T-helper 2 cell (primary cell): ENCODE measurements at places on chromosomes 13 and 19.

DNA sequence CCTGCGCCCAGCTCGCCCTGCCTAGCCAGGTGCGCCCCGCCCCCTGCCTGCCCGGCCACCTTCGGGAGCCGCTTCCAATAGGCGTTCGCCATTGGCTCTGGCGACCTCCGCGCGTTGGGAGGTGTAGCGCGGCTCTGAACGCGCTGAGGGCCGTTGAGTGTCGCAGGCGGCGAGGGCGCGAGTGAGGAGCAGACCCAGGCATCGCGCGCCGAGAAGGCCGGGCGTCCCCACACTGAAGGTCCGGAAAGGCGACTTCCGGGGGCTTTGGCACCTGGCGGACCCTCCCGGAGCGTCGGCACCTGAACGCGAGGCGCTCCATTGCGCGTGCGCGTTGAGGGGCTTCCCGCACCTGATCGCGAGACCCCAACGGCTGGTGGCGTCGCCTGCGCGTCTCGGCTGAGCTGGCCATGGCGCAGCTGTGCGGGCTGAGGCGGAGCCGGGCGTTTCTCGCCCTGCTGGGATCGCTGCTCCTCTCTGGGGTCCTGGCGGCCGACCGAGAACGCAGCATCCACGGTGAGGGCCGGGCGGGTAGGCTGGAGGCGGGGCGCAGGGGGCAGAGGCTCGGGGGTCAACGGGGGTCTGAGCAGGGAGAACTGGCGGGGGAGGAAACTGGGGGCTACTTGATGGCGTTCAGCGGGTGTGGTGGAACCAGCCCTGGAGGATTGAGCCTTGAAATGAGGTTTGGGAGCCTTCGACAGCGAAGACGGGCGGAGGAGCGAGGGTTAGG lies at the start of gene SPINT2:
Gene SPINT2, plus strand, starts transcription at position 88 of the 727 bp plus-strand sequence. Its CDS starts 320 bp downstream, at position 408.
- no peak for DNase-seq

DNA sequence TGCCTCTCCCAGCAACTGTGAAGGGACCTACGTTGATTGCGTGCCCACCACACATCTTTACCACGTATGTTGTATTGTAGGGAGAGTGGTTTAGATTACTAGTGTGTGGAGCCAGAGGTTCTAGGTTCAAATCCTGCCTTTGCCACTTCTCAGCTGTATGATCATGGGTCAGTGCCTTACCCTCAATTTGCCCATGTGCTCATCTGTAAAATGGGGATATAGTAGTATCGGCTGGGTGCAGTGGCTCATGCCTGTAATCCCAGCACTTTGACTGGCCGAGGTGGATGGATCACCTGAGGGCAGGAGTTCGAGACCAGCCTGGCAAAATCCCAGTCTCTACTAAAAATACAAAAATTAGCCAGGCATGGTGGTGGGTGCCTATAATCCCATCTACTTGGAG lies 578 bp upstream of the LGALS4 start:
- DNase-seq, result no peak

DNA sequence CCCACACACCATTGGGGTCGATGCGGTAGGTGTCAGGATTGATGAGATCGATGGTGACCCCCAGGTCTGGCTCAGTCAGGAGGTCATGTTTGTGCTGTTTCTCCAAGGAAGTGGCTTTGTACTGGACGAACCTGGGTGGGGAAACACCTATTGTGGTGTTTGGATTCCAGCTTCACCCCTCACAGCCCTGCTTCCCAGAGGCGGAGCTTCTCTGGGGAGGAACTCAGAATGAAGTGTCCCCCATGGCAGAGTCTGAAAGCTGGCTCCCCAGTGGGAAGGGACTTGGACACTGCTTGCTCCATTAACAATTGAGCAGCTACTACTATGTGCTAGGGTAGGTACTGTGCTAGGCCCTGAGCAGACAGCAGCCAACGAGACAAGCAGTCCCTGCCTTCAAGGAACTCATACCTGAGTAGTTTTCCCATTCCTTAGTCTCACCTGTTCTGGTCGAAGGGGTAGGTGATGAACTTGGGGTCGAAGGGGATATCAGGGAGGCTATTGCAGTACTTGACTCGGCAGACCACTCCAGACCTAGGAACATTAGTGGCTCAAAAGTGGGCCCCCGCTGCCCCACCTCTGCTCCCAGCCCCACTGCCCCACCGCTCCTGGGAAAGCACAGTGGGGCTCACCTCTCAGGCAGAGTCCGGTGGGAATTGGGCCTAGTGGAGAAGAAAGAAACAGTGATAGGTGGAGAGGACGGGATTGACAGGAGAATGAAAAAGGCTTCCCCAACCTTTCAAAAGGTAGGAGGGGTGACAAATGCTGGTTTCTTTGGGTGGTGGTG lies 1.1 kb downstream of the PAF1 start:
- DNase-seq, result no peak

- DNase-seq, result no peak
Measured at GRCh38 chr19:45739498-45740439, 6.5 kb downstream of the MEIOSIN start.

DNA sequence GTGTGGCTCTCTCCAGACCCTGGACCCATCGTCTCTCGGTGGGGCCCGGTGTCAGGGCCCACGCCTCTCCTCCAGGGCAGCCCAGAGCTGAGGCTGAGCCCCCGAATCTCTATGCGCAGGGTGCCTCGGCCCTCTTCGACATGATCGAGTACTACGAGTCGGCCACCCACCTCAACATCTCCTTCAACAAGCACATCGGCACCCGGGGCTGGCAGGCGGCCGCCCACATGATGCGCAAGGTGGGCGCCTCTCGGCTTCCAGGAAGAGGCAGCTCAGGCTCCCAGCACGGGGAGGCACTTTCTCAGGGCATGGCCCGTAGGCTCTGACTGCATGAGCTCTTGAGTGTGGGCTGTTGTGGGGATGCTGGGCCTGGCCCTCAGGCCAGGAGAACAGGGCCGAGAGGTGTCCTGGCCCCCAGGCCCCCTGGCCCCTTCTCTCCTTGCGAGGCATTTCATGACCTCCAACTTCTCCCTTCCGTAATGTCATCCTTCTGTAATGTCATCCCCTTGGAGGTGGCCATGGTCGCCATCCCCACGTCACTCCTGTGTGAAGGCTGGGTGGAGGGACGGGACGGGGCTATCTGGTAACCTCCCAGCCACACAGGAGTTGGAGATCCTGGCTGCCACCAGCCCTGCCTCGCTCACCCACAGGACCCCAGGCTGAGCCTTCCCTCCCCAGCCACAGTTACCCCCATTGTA lies 19.4 kb downstream of the NKPD1 start:
- no peak for DNase-seq

DNA sequence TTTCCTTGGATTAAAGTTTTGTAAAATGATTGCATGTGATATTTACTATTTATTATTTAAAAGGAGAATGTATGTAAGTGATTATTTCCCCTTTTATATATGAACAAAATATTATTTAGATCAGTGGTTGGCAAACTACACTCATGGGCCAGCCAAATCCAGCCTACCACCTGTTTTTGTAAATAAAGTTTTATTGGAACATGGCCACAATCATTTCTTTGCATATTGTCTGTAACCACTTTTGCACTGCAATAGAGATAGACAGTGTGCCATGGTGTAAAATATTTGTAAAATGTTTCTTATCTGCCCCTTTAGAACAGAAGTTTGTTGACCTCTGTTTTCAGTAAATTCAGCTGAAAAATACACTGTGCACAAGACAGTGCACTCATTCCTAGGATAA lies 426.4 kb downstream of the MYO16 start:
- DNase-seq, result no peak

GRCh38 chr19:49016067-49016839 lies 638 bp downstream of the LHB start:
- no peak for DNase-seq

- DNase-seq, result no peak
Measured at GRCh38 chr13:105798541-105798940, 736.9 kb downstream of the EFNB2 start.

DNA sequence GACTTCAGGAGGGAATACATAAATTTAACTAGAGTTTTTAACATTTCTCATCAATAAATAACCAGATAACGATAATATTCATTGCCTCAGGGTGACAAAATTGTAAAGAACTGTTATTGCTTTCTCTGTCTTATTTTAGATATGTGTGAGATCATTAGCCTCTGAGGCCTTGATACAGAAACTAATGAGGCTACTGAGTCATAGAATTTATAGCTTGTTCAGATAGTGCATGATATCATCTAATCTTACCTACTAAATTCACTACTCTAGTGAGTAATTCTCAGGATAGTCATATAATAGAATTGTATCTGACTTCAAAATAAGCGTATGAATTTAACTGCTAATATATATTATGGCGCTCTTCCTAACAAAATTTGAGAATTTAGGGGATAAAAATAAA lies 360.8 kb upstream of the KLHL1 start:
- DNase-seq, result no peak
